ENCODE measurements at places on chromosomes 6 and 20.

GRCh38 chr20:4661191-4661590 is 60.5 kb upstream of the PRND start:
- DNase-seq: no peak

GRCh38 chr6:106637717-106638341 is 8.5 kb downstream of the QRSL1 start:
- DNase-seq: no peak

DNA sequence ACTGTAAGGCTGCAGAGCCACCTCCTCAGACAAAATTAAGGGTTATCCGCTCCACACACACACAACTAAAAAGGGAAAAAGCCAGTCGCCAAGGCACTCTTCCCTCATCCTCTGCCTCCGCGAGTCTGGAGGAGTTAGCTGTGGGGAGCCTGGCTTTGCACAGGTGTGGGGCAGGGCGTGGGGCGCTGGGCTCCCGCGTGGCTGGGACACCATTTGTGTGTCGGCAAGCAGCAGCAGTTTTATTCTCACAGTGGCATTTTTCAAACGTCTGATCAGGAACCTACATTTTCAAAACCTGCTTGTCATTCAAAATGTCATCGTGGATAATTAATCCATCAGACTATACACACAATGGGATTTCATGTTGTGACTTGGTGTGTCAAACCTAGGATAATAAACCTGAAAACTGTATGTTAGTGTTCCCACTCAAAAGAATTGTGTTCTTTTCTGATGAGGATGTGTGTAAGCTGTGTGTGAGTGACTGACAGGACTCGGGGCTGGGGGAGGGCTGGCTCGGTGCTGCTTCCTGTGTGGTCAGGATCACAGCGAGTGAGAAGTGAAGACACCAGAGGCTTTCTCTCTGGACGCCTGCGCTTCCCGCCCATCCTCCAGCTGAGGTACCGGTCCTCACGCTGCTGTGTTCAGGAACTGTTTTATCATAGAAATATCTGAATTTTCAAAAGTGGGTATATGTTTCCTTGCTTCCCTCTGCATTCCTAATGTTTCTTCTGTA is 83.1 kb downstream of the IRF4 start:
- peak; percentile 63 for DNase-seq

DNA sequence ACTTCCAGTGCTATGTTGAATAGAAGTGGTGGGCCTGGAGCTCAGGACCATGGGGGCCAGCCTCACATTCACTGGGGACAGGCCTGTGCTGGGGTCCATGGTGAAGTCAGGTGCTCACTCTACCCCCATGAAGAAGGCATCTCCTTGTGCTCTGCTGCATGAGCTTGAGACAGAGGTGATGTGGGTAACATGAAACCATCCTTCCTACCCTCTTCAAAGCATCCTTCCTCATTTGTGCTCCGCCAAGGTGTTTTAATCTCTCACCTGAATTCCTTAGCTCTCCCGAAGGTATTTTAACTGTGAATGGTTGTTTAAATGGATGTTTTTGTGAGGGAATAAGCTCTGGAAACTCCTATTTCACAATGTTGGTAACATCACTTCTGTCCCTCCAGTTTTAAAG is 209.6 kb upstream of the PCSK2 start:
- DNase-seq: no peak

DNA sequence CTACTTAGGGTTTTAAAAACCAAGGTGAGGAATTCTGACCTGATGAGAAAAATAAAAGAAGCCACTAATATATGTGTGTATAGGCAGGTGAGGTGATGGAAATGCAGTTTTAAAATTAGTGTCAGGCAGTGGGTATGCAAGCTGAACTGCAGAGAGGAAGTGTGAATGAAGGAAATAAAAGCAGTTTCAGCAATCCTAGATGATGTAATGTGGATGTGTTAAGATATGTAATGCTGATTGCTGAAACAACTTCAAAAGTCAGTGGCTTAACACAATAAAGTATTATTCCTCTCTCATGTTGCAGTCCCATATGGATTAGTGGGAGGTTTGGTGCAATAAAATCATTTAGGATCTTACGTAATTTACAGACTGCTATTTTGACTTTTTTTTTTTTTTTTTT is 119.9 kb upstream of the ASCC3 start:
- no peak for DNase-seq

DNA sequence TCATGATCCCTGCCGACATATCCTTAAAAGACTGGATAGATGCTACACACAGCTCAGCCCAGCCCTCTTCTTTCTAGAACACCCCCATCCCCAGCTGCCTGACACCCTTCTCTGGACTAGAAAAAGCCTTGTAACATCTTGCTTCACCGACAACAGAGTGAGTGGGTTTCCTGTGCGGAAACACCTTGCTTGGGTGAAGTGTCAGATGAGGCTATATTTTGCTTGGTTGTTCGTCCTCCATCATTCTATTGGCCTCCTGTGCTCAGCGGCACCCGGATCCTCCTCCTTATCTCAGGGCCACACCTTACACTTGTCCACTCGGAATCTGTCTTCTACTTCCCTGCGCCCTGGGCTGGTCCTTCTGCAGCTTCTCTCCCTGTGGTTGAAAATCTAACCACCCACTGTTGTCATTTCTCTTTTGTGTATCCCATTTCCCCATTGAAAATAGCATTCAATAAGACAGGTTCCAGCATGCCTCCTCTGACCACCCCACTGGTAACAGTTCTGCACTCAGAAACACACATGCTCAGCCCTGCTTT is 101.3 kb upstream of the MLN start:
- DNase-seq: no peak

GRCh38 chr6:138162111-138162954 is 594 bp downstream of the ARFGEF3 start:
- no peak for DNase-seq

DNA sequence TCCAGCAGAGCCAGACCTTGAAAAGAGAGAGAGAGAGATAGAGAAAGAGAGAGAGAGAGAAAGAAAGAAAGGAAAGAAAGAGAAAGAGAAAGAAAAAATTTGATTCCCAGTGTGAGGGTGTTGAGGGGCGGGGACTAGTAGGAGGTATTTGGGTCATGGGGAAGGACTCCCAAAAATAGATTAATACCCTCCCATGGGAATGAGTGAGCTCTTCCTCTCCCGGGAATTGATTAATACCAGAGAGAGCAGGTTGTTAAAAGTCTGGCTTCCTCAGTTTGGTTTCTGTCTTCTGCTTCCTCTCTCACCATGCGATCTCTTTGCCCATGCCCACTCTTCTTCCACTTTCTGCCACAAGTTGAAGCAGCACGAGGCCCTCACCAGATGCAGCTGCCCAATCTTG is 28.8 kb upstream of the CFAP206 start:
- no peak for DNase-seq

- no peak for DNase-seq
Observed at GRCh38 chr6:168035661-168036545, 38.4 kb downstream of the KIF25 start.

DNA sequence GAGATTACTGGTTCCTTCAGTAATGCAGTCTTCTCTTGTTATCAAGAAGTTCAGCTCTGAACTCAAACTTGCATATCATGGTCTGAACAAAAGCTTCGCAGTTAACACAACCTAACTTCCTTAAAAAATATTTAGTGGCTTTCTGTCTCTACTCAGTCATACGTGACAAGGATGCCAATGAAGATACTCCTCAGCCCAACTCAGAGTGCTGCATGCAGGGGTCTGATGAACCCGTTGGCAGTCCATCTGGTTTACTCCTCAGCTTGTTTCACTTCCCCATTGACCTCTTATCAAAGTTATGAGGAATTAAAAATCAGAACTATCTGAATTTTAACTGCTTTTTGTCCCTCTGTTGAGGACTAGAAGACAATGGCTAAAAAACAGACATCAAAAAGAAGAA is 56.6 kb upstream of the RIN2 start:
- no peak for DNase-seq

GRCh38 chr20:32496811-32497533 is 88.2 kb downstream of the NOL4L start:
- DNase-seq: no peak

GRCh38 chr6:118700531-118700930 is 49.1 kb upstream of the CEP85L start:
- no peak for DNase-seq

DNA sequence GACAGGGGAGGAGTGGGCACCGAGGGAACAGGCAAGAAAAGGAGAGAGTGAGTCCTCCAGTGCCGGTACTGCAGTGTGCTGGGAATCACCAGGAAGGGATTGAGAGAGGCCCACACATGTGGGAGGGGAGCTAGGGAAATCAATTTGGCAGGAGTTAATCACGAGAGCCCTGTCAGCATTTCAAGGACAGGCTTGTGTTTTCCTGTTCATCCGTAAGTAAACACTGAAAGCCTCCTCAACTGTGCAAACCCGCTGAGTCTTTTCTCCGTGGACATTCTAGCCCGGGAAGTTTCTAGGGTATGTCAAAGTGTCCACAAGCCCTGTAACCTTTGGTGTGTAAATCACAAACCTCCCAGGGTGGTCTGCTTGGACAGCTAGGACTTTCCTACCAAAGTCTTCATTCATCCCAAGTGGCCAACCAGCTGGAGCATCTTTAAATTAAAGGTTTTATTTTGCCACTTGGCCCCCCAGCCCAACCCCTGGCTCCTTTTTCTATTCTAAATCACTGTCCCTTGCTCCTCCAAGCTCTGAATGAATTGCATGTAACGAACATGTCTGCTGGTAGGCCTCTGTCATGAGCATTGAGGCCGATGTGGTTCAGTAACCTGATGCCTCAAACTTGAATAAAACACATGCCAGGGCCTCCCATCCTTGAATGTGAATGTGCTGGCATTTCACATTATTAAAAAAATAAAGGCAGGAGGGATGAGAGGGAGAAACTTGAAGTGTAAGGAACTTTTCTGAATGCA is 149.1 kb downstream of the ZNF217 start:
- DNase-seq: no peak

DNA sequence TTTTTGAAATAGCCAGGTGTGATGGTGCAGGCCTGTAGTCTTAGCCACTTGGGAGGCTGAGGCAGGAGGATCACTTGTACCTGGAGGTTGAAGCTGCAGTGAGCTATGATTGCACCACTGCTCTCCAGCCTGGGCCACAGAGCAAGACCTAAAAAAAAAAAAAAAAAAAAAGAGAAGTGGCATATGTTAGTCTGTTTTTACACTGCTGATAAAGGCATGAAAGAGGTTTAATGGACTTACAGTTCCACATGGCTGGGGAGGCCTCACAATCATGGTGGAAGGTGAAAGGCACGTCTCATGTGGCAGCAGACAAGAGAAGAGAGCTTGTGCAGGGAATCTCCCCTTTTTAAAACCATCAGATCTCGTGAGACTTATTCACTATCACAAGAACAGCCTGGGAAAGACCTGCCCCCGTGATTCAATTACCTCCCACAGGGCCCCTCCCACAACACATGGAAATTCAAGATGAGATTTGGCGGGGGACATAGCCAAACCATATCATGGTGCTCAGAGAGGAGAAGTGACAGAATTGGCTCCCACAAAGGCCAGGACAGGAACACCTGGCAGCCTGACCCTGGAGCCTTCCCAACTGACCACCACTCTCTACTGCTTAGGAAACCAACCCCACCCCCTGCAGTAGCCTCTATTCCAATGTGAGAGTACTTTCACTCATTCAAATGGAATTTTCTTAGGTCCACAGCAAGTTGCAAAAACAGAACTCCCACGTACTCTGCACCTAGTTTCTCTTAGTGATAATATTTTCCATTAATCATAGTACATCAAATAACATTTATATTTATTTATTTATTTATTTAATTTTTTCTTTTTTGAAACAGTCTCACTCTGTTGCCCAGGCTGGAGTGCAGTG is 29.8 kb downstream of the ARHGAP40 start:
- DNase-seq: no peak

DNA sequence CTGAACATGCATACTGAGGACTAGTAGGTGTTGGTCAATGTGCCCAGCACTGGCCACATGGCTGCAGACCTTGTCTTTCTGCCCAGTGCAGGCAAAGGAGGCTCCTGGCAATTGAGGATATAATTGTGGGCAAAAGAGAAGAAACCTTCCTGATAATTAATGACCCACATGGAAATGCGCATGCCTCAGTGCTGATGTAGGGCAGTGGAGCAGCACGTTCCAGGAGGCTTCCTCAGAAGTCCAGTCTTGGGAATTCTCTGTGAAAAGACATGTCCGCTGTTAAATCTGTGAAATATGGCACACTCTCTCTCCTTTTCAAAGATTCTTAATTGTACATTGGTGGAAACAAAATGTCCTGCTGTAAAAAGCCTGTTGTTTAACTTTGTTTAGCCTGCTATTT is 34.7 kb downstream of the SOBP start:
- DNase-seq: no peak

GRCh38 chr6:100880149-100880852 is 828 bp downstream of the ASCC3 start:
- no peak for DNase-seq

DNA sequence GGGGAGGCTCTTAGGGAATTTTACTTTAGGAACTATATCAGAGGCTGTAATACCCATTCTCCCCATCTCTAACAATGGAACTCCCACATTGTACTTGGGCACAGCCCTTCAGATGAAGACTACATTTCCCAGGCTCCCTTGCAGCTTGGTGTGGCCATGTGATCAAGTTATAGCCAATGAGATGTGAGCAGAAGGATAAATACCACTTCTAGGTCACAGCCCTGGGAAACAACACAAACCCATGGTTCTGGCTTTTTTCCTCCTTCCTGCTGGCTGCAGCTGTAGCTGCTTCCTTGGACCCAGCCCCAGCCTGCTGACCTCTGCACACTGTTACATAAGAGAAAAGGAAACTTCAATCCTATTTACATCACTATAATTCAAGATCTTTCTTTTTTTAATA is 445.9 kb upstream of the JARID2 start:
- DNase-seq: peak; percentile 14

DNA sequence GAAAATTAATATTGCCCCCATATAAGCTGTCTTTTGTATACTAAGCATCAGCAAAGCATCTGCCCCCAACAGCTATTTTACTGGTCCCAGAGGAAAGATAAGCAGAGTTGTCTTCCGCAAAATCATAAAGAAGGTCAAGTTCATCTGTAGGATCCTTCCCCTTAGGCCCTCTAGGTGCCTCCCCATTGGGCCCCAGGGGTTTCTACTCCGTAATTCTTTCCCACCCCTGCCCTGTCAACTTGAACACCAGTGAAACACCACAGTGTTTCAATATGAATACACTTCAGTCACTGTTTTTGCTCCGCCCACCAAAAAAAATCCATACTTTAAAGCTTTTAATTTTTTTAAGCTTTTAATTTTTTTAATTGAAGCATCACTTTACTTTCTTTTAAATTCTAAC is 159.2 kb downstream of the ATXN1 start:
- DNase-seq: peak; percentile 29

- no peak for DNase-seq
Observed at GRCh38 chr6:16824845-16825685, 63.8 kb upstream of the ATXN1 start.

- DNase-seq: no peak
Observed at GRCh38 chr6:92126983-92127382, 1292.4 kb downstream of the EPHA7 start.

DNA sequence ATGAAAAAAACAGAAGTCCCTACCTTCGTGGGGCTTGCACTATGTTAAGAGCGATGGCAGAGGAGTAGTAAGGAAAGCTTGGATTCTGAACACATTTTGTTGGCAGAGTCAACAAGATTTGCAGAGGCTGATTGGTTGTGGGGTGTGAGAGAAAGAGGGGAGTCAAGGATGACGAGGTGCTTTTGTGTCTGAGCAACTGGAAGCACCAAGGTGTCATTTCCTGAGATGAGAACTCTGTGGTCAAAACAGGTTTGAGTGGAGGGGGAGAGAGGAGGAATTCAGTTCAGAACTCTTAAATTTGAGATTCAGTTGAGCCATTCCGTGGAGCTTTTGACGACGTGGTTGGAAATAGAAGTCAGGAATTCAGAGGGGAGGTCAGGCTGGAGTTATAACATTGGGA is 3.5 kb downstream of the OCSTAMP start:
- no peak for DNase-seq

- no peak for DNase-seq
Observed at GRCh38 chr6:50822078-50822476, 3.4 kb downstream of the TFAP2B start.
